RKO (cell line): ENCODE measurements at places on chromosomes 6 and 20.

GRCh38 chr6:1856381-1856780 lies 246.7 kb downstream of the FOXC1 start:
- DNase-seq: no peak

DNA sequence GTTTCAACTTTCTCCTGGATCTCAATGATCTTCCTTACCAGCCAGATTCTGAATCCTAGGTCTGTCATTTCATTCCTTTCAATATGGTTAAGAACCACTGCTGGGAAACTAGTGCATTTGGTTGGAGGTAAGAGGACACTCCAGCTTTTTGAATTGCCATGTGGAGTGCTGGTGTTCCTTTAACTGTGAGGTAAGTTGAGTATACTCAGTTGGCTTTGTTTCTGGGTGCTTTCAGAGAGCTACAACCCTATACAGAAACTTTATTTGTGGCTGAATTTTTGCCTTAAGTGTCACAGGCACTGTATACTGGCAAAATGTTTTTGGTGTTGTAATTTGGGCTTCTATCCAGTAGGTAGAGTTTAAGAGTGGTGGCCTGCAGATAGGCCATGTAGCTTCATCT lies 175.8 kb downstream of the TBC1D32 start:
- DNase-seq: no peak

GRCh38 chr6:68756454-68757375 lies 121.6 kb downstream of the ADGRB3 start:
- no peak for DNase-seq

GRCh38 chr6:12490904-12491571 lies 200.9 kb downstream of the EDN1 start:
- DNase-seq: peak; percentile 42

GRCh38 chr6:157223021-157223430 lies 100.3 kb downstream of the TMEM242 start:
- DNase-seq: no peak

GRCh38 chr6:15499125-15499524 lies 163.7 kb downstream of the DTNBP1 start:
- DNase-seq: no peak

- no peak for DNase-seq
Measured at GRCh38 chr6:141321493-141322347, 811.0 kb upstream of the GJE1 start.

- DNase-seq: peak; percentile 66
Measured at GRCh38 chr20:63657260-63657936, 714 bp upstream of the RTEL1 start.

GRCh38 chr20:49965781-49966305 lies 16.9 kb upstream of the SNAI1 start:
- DNase-seq: no peak

DNA sequence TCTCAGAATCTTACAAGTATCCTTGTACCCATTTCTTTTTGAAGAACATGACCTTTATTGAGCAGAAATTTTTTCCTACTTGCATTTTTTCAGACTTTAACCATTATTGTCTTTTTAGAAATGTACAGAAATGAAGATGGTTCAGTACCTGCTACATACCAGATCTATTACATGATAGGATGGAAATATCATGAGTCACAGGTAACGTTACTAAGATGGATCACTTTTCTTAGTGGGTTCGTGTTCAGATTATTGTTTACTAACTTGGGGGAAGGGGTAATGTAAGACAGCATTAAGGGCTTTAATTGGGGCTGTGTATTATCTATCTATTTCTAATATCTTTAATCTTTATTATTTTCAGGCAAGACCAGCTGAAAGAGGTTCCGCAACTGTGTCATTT lies 31.9 kb downstream of the NDUFAF5 start:
- DNase-seq: no peak

GRCh38 chr20:23368316-23369071 lies 6.5 kb downstream of the GZF1 start:
- no peak for DNase-seq

DNA sequence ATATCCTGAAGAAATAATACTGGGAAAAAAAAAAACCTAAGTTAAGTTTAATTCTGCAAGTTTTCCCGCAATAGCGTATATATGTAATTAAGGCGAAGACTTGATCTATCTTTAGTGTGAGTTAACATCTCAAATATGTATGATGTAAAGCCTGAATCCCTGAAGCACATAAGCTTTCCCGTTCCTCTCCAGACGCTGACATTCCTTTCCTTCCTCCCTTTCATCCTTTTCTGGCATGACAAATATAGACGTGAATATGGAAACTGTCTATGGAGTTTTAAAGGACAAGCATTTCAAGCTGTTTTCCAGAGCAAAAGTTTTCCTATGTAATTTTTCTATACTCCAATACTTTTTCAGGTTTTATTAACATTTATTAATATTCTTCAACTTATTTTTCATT lies 637.0 kb downstream of the COL12A1 start:
- DNase-seq: no peak

DNA sequence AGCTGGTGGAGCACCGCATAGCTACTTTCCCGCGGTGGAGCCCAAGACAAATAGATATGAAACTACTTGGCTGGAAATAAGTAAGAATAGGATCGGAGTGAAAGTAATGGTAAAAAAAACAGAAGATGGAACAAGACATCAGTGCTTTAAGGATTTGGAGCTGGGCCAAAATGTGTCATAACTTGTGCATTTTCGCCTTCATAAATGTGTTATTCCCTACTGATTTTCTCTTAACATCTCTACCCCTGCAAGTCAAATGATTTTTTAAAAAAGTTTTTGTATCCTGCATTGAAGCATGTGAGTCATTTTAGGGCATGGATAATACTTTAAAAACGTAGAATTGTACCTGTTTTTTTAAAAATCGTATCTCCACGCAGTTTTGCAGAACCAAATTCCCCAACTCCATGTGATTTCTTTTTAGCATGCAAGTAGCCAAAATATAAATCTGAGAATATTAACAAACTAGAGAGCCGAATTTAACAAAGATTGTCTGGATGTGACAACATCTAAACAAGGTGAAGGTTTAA lies 882 bp upstream of the FAM184A start:
- DNase-seq: no peak

GRCh38 chr20:21505810-21506530 lies 7.9 kb downstream of the NKX2-2 start:
- DNase-seq: no peak

GRCh38 chr6:157019115-157019641 lies 242.0 kb downstream of the ARID1B start:
- DNase-seq: peak; percentile 38

GRCh38 chr6:82337688-82338257 lies 25.8 kb upstream of the TPBG start:
- DNase-seq: no peak

- no peak for DNase-seq
Measured at GRCh38 chr6:85062884-85063283, 298.5 kb upstream of the TBX18 start.

- peak; percentile 45 for DNase-seq
Measured at GRCh38 chr6:149405823-149406765, 6.0 kb downstream of the SUMO4 start.

- no peak for DNase-seq
Measured at GRCh38 chr6:24397631-24398030, 5.1 kb upstream of the MRS2 start.

DNA sequence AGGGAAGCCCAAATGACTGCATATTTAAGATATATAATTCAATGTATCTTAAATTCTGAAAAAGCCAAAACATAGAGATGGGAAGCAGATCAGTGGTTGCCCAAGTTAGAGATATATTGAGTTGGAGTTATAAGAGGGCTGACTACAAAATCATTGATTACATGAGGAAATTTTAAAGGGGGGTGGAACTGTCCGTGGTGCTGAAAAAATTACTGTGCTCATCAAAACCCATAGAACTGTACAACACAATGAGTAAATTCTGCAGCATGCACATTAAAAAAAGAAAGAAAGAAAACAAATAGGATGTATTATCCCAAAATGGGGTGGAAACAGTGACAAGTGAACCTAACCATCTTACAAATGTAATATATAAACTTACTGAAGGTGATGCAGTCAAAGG lies 100.9 kb downstream of the FUT9 start:
- peak; percentile 16 for DNase-seq

GRCh38 chr6:104884867-104885517 lies 25.3 kb upstream of the HACE1 start:
- DNase-seq: no peak

- no peak for DNase-seq
Measured at GRCh38 chr6:159493898-159494585, 199.0 kb downstream of the SOD2 start.

GRCh38 chr6:109117346-109118035 lies 22.2 kb downstream of the CEP57L1 start:
- DNase-seq: no peak

DNA sequence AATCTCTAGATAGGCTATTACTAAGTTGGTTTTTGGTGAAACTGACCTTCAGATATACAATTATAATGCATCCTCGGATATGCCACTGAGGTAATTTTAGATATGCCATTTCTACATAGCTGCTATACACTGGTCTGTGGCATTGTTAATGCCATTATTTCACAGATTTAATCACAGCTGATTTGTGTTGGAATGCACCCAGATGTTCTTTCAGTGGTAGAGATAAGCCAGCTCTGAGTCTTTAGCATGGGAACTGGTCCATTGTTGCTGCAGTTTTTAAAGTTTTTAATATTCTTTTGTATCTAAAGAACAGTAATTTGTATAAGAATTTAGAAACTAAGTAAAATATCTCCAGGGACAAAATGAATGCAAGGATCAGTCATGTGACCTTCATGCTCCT lies 6.8 kb downstream of the TMX4 start:
- no peak for DNase-seq

DNA sequence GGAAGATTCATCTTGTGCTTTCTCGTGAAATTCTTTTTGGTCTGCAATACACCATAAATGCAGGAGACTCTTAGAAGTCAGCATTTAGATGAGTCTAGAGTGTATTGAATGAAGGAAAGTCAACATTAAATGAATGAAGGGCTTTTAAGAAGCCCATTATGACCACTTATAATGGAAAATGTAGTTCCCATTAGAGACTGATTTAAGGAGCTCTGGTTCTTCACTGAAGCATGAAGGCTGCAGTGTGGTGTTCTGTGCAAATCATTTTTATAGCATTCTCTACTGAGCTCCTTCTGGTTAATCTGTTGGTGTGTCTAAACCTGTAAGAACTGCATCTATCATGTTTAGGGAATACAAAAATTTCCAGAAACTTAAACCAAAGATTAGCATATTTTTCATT lies 19.7 kb downstream of the NCOA7 start:
- no peak for DNase-seq

DNA sequence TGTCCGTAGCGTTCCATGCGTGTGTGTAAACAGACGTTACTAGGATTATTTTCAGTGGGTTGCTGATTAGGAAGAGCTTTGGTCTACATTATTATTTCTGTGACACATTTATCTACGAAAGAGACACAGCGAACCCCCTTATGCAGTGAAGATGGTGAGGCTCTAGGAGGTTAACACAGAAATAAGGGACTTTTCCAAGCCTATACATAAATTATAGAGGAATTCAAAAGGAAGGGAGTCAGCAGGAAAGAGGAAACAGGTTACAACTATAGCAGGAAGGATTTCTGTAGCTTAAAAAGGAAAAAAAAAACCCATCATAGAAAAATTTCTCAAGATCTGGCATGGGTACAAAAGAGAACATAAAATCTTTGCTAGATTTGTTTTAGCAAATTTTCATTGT lies 12.9 kb upstream of the RPS6KA2 start:
- no peak for DNase-seq

DNA sequence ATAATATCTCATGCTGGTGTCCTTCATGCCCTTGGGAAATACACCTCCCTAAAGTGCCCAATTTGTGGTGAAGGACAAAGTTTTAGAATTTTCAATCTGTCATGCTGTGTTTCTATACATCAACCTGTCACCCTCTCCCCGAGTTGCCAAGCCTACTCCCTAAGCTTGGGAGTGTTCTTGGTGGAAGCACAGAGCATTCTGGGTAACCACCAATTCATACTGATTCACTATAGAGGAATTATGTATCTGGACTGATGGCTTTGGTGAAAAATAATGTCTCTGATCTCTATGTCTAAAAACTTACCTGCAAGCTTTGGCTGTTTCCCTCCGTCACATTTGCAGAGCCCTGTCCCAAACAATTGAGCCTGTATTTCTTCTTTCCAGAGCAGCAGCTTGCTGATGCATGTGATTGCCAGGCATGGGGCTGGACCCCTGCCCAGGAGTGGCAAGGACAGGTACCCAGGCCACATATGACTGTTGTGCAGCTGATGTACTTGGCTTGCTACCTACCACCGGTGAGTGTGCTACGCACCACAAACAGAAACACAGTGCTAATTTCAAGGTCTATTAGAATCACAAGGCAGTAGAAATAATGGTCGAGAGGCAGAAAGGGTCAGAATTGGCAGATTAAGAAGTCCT lies 202.8 kb upstream of the CITED2 start:
- DNase-seq: no peak

DNA sequence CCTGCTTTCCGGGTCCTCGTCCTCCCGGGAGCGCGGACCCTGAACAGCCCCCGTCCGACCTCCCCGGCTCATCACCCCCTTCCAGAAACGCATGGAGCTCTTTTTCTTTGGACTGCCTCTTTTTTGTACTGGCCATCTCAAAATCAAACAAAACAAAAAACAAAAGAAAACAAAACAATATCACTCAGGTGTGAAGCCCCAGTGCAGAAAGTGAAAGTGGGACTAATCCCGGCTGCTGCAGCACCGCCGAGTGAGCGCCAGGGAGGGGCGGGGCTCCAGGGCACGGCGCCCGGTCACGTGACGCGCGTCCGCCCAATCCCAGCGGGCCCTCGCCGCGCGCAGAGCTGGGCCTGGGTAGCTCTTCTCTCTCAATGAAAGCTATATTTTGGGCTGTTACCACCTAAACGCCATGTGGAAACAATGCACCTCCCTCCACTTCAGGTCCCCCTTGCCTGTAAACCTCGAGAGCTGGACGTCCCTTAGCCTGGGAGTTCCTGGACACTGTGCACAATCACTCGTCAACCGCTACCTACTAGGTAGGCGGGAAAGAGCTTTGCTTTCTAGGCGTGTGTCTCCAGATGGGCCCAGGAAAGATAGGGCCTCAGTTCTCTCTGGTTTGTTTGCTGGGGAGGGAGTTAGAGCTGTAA lies 93.7 kb upstream of the PRDM1 start:
- DNase-seq: peak; percentile 78

DNA sequence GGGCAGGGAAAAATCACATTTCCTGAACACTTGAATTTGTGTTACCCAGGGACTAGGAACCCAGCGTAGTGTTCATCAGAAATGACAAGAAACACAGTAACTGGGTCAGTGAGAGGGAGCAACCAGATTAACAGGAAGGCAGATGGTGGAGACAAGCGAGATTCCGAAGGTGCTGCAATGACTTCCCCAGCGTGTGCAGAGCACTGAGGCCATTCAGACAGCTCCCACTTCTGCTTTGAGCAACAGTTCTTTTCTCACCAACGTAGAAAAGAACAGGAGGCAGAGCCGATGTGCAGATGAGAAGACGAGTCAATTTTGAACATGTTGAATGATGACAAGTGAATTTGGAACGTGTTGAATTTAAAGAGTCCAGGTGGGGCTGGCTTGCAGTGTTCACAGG lies 63.1 kb upstream of the IFNGR1 start:
- no peak for DNase-seq

GRCh38 chr20:35489717-35490116 lies 34.3 kb downstream of the CEP250 start:
- no peak for DNase-seq

GRCh38 chr6:86537292-86537861 lies 400.0 kb upstream of the HTR1E start:
- no peak for DNase-seq
